Activated T-helper 9 cell treated with anti-CD3 and anti-CD28 coated beads, Interleukin-2, amount 50 U/mL, for 16 hours (primary cell): ENCODE measurements at places on chromosomes 13 and 19.

DNA sequence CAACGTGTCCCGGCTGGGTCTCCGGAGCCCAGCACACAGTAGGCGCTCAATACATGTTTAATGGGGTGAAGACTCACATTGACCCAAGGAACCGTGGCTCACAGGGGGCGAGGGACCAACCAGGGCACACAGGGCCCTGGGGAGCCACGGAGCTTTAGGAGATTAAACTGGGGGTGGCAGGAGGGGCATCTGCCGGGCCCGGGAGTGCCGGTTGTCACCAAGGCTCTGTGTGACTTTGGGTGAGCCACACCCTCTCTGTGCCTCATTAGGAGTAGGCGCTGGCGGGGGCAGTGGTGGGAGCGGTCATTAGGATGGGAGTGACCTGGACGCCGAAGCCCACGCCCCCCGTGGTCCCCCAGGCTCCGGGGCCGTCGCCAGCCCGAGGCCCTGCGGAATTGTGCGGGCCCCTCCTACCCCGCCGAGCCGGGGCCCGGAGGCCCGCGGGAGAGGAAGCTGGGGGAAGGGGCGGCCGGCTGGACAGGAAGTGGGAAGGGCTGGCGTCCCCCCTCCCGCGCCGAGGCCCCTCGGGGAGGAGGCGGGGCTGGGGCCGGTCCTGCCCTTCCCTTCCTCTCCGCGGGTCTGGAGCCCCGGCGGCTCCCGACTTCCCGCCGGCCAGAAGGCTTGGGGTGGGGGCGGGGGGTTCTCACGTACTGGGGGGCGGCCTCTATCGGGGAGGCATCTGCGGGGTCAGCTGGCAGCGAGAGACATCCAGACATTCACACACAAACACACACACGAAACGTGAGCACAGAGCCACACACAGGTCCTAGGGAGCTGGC lies 1.8 kb upstream of the SSBP4 start:
- DNase-seq, result no peak

GRCh38 chr13:68708336-68708908 lies 1399.2 kb upstream of the ATXN8OS start:
- DNase-seq, result no peak

GRCh38 chr19:48190288-48190884 lies 19.9 kb downstream of the ZSWIM9 start:
- DNase-seq, result peak; percentile 57

DNA sequence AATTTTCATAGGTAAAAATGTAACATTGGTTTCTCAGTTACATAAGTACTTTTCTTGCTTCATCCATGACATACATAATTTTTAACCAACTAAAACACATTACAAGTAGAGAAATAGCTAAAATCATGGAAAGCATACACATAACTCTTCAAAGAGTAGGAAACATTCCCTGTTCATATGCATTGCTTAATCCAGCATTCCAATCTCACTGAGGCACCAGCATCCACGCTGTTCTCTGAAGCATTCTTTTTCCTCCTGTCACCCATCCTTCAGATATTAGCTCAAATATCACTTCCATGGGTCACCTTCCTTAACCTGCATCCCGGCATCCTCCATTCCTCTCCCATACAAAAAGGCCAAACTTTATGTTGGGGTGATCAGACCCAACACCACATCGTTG lies 79.1 kb downstream of the ZNF254 start:
- DNase-seq, result no peak

- no peak for DNase-seq
Measured at GRCh38 chr13:59086147-59086546, 1077.6 kb downstream of the DIAPH3 start.
